Dorsolateral prefrontal cortex (tissue), 122 donors: ENCODE measurements at places on chromosomes 13 and 19. TPM values are rescaled to one million over a fixed set of nuclear protein-coding genes. Genes with fewer than 3 reads are reported as not detected.

The FFAR3 gene
- total RNA-seq, result 0.96 TPM

The LENG9 gene
- total RNA-seq, result 3.6 TPM

The MARK4 gene
- total RNA-seq, result 74.0 TPM

DNA sequence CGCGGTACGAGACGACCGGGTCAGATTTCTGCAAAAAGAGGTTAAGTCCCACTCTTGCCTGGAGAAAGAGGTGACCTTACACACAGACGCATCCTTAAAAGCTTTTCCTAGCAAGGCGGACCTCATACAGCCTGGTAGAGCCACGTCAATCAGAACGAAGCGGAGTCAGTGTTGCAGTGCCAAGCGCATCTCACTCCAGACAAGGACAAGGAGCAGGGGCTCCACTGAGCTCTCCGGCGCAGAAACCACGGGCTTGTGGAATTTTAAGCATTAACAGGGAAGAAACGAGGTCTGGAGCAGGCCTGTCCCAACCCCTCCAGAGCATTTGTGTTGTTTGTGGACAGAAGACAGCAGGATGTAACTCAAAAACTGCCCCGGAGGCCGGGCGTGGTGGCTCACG lies 7.1 kb downstream of the EEF2 start:
- no peak for DNase-seq

GRCh38 chr19:11247391-11247790 lies 8.0 kb downstream of the ANGPTL8 start:
- DNase-seq, result no peak

DNA sequence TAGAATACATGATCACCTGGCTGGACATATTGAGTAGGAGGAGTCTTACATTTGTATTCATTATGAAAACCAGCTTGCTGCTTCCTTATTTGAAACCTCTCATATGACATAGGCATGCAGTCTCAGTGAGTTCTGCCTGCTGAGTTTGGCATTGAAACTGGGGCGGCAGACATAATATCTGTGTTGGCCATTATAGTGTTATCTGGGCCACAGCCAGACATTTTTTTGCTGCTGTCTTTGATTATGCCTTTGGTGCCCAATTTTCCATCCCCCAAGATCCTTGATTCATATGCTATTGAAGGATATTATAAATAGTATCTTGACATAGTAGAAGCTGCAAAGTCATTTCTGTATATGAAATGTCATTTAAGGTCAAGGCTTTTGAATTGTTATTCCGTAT lies 15.8 kb downstream of the FREM2 start:
- DNase-seq, result no peak

GRCh38 chr19:38003438-38004185 lies 96.6 kb downstream of the SIPA1L3 start:
- peak; percentile 76 for DNase-seq

GRCh38 chr13:109314101-109314500 lies 472.3 kb downstream of the IRS2 start:
- no peak for DNase-seq
